ENCODE measurements at places on chromosomes 6 and 20.
A peak's percentile ranks its signal among the peaks of the same experiment; 100 is the strongest.

- DNase-seq: no peak
Measured at GRCh38 chr6:14172562-14172961, 55.0 kb downstream of the CD83 start.

DNA sequence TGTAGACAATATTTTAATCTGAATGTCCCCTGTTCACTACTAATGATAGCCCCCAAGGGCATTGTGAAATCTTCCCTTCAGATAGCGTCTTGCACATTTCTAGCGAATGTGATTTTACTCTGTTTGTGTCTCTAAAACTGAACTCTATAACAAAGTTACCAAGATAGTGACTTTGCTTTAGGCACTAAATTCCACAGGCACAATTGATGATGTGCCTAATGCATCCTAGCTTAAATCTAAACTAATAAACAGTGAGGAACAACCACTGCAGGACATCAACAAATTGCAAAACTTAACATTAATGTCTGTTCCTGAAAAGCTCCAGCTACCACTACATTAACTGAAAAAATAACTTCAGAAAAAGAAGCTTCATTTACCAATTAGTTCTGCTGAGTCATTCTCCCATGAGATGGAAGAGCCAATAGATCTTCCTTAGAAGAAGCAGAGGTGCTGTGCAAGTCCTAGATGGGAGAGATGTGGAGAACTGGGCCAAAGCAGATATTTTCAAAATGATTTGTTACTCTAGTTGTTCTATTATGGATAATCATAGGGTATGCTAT is 1065.0 kb downstream of the EPHA7 start:
- DNase-seq: no peak

- DNase-seq: no peak
Measured at GRCh38 chr20:9349249-9349648, 165.1 kb upstream of the LAMP5 start.

DNA sequence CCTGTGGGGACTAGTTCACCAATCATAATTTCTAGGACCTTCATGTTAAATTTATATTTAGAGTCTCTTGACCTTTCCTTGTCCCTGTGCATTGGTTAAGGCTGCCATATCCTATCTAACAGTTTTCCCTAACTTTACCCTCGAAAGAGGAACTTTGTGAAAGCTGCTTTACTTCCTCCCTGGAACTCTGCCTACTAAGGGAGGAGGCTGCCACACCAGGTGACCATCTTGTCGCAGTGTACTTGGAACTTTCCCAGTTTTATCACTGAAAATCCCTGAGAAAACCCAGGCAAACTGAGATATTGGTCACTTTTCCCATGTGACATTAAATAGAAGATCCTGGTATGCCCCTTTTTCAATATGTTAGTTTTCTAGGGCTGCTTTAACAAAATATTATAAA is 317.6 kb upstream of the TSHZ2 start:
- no peak for DNase-seq

GRCh38 chr20:63529180-63529860 is 7.9 kb downstream of the PTK6 start:
- DNase-seq: no peak

- DNase-seq: no peak
Measured at GRCh38 chr6:87122477-87122876, 27.6 kb upstream of the CGA start.

DNA sequence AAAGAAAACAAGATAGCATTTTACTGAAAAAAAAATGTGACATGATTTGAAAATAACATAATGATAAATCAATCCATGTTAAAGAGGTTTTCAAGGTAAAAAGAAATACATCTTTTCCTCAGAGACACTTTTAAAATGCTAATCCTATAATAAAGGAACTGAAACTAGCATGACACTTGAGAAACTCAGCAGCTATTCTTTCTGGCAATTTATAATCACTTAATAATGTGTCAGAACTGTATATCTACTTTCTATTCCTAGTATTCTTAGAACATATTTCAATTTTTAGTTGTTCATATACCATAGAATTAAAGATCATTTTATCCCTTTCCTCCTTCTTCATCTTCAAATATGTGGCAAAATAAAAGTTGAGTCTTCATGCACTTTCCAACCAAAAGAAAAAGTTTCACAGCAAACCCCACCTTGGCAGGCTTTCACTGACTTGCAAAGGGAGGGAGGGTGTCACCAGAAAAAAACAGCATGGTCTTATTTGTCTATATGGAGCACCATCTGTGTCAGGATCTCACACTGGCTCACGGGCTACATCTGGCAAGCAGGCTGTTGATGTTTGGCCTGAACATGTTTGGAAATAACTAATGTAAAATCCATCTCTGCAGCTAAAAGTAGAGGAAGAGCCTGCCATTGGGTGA is 48.5 kb downstream of the FHL5 start:
- DNase-seq: no peak

DNA sequence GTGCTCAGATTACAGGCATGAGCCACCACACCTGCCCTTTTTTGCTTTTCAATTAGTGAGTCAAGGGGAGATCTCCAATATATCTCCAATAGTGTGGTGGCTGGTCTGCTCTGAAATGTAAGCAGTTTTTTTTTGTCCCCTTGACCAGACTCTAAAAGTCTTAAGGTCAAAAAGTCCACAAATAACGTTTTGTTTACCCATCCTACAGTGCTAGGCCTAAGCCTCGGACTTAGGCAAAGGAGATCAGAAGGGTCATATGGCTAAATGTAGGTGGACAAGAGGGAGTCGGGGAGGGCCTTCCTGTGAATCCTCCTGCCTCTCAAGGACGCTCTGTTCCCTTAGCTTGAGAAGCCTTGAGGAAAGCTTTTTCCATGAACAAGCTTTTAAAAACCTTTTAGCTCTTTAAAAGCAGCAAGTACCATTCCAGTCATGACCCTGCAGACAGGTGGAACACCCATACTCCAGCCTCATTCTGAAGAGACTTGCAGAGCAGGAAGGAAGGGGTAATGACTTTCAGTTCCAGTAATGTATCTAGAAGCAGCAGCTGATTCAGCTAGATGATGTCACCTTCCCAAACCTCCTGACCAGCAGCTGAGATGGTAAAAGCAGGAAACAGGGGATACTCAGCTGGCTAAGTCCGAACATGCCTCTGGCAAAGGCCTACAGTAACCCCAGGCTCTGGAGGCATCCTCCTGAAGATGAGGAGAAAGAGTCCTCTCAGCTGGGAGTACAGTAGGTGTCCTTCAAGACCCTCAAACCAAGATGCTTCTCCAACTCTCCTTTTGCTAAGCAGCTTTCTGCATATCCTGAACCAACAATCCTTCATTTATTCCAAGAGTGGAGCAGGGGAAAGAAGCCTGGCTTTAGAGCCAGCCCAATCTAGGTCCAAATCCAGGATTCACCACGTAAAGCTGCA is 23.6 kb downstream of the BCL2L1 start:
- peak; percentile 95 for DNase-seq

GRCh38 chr6:82144852-82145340 is 102.6 kb downstream of the IBTK start:
- peak; percentile 49 for DNase-seq

GRCh38 chr20:63087236-63087871 is 80.6 kb upstream of the BHLHE23 start:
- DNase-seq: no peak

DNA sequence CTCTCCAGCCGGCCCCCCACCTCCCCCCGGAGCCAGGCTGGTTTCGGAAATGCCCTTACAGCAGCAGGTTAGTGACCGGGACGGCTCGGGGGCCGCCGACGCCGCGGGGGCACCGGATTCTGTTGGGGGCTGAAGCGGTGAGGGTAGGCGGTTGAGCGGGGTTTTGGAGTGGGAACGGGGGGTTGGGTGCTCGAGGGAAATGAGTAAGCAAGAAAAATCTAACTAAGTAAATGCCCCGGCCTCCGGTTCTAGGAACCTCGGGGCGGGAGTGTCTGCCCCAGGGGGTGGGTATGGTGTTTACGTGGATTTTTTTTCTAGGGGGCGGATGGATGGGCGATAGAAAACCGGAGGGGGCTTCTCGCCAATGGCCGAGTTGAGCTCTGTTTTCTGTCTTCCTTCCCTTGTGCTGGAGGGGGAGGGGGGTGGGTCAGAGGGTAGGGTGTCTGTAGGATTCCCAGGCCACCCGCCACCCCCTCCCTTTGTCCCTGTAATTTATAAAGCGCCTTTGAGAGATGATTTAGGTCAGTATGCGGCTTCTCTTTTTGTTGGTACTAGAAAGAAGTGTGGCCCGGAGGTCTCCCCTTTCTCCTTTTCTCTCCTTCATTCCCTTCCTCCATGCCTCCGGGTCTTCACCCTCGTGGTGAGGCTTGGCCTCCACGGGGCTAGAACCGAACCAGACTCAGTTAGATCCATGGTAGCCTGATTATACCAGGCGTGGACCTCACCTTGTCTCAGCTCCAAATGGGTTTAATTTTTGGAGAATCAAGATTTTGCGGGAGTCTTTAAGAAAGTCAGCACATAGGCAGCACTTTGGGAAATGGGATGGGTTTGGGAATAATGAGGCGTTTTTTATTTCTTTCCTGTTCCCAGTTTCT is 2.3 kb downstream of the E2F3 start:
- peak; percentile 75 for DNase-seq

GRCh38 chr6:82866446-82866845 is 199.2 kb downstream of the UBE3D start:
- DNase-seq: no peak

- DNase-seq: peak; percentile 82
Measured at GRCh38 chr6:4316867-4317400, 181.6 kb upstream of the ECI2 start.

- DNase-seq: no peak
Measured at GRCh38 chr6:131002661-131002980, 60.4 kb downstream of the EPB41L2 start.

- no peak for DNase-seq
Measured at GRCh38 chr20:59939052-59939878, 840 bp downstream of the PPP1R3D start.

GRCh38 chr20:48371211-48371610 is 456.6 kb downstream of the PREX1 start:
- no peak for DNase-seq

GRCh38 chr6:11386323-11386722 is 151.2 kb upstream of the TMEM170B start:
- no peak for DNase-seq

DNA sequence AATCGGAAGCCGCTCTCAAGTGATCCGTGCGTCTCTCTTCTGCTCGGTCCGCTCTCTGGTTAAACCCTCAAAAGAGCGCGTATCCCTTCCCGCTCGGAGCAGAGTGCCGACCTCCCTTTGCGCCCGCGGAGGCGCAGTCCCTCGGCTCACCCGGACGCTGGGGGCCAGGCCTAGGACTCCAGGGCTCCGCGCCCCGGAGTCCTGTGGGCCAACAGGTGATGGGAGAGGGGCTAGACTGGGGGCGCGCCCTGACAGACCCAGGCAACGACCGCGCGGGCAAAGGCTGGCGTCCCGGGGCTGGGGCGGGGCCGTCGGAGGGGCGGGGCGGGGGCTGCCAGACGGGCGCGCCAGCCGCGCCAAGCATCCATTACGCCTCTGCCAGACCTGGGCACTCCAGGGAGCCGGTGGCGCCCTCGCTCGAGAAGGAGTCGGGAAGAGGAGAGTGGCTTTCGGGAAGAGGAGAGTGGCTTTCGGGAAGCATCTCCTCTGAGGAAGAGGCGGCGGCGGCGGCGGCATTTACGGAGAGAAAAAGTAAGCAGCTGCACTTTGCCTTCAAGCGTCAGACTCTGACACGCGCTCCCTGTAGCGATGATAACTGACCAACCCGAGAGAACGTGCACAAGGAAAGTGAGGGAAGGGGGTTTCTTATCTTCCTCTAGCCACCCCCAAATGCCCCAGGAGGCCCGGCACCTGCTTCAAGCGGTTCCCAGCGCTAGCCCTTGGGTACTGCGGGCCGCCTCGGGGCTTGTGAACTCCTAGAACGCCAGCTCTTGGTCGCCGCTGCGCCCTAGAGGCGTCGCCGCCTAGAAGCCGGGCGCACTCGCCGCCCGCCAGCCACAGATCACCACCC is 2.6 kb downstream of the EPHA7 start:
- DNase-seq: no peak

- no peak for DNase-seq
Measured at GRCh38 chr20:25291432-25292133, 43.7 kb downstream of the PYGB start.

GRCh38 chr20:50286609-50287008 is 96.0 kb downstream of the CEBPB start:
- no peak for DNase-seq

- DNase-seq: no peak
Measured at GRCh38 chr6:75210885-75211739, 5.3 kb upstream of the COL12A1 start.

DNA sequence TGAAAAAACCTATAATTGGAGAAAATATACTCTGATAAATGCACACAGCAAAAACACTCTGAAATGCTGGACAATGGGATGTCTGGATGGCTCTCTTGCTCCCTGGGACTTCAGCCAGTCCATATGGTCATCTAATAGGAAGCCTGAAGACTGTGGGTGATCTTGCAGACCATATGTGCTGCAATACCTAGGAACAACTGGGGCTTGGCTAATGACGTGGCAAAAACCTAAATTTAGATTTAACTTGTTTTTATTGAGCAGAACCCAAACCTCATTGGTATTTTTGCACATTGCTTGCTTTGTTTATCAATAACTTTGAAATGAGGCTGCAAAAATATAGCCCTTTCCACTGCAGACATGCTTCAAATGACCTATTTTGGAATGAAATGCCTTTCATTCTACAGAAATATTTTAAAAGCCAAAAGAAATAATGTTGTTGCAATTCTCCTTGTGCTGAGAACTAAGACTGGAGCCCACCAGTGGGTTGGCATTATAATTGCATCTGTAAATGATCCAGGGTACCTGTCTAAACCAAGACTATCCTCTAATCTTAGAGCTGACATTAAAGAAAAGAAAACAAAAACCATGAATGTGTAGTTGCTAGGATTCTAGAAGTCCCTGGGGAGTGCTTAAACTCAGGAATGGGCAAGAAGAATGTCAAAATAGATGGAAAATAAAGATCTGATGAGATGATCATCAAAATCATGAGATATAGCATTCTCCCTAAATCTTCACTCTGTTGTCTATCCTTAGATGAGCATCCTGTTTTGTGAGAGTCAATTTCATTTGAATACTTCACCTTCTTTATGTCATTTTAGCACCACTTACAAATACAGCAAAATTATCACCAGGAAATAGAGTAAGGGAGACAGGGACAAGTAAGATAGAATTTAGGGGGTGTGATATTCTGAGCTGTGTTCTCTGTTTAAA is 152.1 kb upstream of the RIMS1 start:
- DNase-seq: no peak

- no peak for DNase-seq
Measured at GRCh38 chr20:59584278-59584925, 19.9 kb upstream of the PHACTR3 start.

GRCh38 chr20:3645309-3646066 is 17.7 kb downstream of the GFRA4 start:
- DNase-seq: no peak

GRCh38 chr6:89984926-89985750 is 90.9 kb downstream of the GJA10 start:
- no peak for DNase-seq

DNA sequence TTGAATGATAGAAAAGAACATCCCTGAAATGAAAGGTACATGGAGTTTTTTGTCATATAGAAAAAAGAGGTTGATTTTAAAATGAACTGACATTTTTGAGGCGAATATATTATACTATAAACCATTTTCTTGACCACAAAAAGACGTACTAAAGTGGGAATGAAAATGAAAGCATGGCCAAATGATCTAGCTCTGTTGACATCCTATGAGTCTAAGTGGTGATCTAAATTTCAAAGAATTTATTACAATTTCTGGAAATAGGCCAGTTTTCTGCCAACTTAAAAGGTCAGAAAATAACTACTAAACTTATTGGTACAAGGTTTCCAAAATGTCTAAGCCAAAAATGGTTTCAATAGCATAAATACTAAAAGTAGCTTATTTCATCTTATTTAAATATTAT is 536.8 kb downstream of the EYS start:
- DNase-seq: no peak

- DNase-seq: no peak
Measured at GRCh38 chr20:63163596-63164483, 52.1 kb downstream of the YTHDF1 start.

GRCh38 chr6:43335469-43335868 is 26.8 kb upstream of the CRIP3 start:
- no peak for DNase-seq
